ENCODE measurements at places on chromosomes 3 and 15. TPM values are rescaled to one million over a fixed set of nuclear protein-coding genes. Genes with fewer than 3 reads are reported as not detected.

Gene APBA2
- 53.5 TPM for total RNA-seq

Gene GOLGA6D
- total RNA-seq: not detected

Gene FSD2
- total RNA-seq: not detected

Gene NFKBIZ
- 35.4 TPM for total RNA-seq

Gene SH2D7
- not detected for total RNA-seq

All from glomerular endothelial cell (primary cell).